ENCODE measurements at places on chromosomes 1 and 21.

DNA sequence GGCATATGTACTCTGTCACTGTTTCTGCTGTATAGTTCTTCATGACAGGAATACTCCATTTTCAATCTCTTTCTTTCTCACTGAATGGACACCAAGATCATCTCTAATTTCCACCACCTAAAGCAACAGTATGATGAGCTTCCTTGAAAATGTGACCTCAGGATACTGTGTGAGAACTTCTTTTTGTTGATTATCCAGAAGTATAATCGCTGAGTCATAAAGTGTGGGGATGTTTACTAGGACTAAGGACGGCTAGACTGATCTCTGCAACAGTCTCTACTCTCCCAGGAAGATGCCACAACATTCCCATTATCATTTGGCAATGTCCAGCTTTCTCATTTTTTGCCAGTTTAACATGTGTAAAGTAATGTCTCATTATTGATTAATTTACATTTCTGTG is 70.3 kb downstream of the TNFSF18 start:
- no peak for DNase-seq

DNA sequence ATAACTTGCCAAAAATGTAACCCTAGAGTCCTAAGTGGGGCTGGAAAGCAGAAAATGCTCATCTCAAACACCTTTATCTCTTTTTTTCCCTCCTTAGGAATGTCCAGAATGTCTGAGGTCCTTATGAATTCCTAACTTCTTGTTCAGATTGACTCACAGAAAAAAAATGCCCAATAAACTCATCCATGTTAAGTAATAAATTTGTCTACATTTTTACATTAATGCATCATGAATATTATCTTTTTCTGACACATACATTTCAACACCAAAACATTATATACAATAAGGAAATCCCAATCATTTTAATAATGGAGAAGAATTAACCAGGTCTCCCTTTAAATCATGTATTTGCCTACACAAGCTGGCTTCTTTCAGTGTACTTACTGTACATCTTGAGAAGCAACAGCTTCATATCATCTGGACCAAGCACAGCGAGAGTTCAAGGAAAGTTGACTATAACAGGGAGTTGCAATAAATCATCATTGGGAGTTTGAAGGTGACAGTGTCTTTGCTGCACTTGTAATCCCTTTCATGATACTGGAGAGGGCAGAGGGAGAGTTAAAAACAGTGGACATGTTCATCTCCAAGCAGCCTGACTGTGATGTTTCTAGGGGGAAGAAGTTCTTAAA is 565.2 kb downstream of the LTN1 start:
- DNase-seq, result no peak

GRCh38 chr1:221264848-221265247 is 385.6 kb downstream of the HLX start:
- peak; percentile 21 for DNase-seq

DNA sequence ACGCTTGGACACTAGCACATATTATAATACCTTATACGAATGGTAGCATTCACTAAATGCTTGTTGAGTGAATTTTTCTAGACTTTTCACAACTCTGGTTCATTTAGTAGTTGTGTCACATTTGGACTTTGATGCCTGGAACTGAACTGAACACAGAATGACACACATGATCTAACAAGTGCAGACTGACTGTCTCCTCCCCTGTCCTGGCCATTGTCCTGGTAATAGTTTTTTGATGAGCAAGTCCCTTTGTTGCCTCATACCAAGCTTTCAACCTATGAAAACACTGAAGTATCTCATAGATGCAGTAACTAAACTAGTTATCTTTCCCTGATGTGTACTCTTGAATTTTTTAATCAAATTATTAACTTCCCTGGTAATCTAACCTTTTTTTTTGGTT is 66.4 kb downstream of the LRRC8D start:
- no peak for DNase-seq

DNA sequence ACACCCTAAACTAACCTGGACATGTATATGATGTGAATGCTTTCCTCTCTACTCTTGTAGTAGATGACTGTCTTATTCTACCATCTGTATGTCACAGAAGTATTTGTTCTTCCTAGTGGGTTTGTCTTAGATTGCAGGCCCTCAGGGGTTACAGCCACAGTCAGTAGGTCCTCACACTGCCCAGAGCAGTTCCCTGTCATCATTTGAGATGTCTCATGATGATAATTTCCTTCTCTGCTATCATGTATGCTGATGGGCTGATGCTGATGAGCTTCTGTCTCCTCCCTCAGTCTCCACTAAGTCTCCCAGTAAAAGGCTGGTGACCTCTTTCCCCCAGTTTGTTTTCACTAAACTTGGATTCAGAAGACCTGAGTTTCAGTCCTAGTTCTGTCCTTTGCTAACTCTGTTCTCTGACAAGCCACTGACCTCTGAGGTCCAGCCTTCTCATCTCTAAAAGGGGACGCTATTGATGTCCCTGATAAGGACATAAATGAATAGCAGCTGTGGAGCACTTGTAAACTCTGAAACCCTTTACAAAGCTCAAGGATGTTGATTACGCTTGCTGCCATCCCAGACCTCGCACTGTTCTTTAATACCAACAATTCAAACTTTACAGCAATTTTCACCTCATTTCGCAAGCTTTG is 3.1 kb upstream of the ETV3 start:
- DNase-seq, result no peak

- DNase-seq, result no peak
Measured at GRCh38 chr1:190679044-190679443, 201.4 kb upstream of the BRINP3 start.

GRCh38 chr1:96568639-96569038 is 152.9 kb upstream of the PTBP2 start:
- no peak for DNase-seq

GRCh38 chr1:110259770-110260169 is 49.7 kb downstream of the KCNC4 start:
- DNase-seq, result no peak

DNA sequence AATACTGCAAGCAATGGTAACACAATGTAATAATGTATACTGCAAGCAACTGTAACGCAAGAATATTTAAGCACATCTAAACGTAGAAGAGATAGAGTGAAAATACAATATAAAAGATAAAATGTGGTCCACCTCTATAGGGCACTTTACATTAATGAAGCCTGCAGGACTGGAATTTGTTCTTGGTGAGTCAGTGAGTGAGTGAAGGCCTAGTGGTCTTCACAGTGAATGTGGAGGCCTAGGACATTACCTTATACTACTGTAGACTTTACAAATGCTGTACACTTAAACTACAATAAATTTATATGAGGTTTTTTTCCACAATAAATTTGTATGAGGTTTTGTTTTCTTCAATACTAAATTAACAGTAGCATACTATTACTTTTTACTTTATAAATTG is 287.4 kb upstream of the SNX7 start:
- DNase-seq, result no peak

Measured in NCI-H446 treated with DMSO at 0.1 percent for 48 hours (cell line).